Activated CD4-positive, CD25-positive, alpha-beta regulatory T cell (primary cell): ENCODE measurements at places on chromosomes 4 and X.

DNA sequence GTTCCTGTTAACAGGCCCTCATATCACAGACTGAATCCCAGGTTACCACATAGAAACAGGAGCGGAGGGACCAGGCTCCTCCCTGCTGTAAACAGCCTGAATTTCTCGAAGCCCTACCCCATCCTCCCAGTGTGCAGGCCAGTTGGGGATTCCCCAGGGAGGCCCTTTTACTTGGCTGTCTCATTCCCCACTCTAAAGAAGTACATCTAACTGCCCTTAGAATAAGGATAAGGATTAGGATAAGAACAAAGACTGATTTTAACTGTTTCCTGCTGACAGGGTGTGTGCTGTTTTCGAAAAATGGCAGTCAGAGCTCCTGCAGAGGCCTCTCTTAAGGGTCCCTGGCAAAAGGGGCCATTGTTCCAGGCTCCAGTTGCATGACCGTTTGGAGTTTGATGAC, 133.7 kb downstream of the PAPSS1 start:
- no peak for DNase-seq

DNA sequence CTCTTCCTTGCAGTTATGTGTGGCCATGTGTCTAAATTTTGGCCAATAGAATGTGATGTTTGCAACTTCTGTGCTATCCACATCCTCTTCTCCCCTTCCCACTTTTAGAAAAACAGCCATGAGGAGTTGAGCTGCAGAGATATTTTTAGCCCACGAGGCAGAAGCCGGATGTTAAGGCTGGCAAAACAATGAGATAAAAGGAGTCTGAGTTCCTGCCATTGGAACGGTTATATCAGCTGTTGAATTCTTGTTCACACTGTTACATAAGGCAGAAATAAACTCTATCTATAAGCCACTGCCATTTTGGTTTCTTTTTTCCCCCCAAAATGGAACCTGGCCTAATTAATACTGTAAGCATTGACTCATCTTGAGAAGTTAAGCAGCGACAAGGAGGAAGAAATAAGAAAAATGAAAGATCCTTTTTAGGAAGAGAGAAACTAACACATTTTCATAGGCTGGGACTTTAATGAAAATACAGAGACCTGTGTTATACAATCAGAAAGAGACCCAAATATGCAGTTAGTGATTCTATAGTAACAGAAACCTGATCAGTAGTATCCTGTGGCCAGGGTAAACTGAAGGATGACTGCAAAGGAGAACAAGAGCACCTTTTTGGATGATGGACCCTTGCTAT, 200.5 kb downstream of the INPP4B start:
- no peak for DNase-seq

DNA sequence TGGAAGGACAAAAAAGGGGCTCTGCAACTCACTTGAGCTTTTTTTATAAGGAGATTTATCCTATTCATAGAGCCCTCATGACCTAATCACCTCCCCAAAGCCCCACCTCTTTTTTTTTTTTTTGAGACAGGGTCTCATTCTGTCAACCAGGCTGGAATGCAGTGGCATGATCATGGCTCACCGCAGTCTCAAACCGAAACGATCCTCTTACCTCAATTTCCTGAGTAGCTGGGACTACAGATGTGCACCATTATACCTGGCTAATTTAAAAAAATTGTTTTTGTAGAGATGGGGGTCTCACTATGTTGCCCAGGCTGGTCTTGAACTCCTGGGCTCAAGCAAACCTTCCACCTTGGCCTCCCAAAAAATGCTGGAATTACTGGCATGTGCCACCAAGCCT, 61.6 kb upstream of the PDGFRA start:
- DNase-seq: no peak

DNA sequence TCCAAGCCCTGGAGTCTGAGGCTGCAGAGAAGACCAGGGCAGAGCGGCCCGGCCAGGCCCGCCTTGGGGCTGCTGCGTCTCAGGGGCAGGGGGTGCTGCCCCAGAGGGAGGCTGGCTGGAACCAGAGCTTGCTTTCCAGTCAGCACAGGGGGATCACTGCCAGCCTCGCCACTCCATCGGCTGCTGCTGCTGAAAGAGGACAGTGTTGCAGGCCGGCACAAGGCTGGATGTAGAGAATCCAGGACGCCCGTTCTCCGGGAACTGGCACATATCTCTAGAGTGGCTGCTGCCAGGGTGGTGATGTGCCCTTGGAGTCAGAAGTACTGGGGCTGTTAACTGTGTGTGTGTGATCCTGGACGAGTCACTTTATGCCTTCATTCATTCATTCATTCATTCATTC, 31.9 kb upstream of the SORCS2 start:
- DNase-seq: no peak

GRCh38 chrX:70455366-70456202, 10.9 kb downstream of the DLG3 start:
- no peak for DNase-seq
